ENCODE measurements at places on chromosomes 16 and 17.

GRCh38 chr16:57256601-57257395 is 11.7 kb downstream of the ARL2BP start:
- no peak for DNase-seq

- DNase-seq = no peak
Measured at GRCh38 chr16:10332241-10332640, 53.6 kb upstream of the ATF7IP2 start.

DNA sequence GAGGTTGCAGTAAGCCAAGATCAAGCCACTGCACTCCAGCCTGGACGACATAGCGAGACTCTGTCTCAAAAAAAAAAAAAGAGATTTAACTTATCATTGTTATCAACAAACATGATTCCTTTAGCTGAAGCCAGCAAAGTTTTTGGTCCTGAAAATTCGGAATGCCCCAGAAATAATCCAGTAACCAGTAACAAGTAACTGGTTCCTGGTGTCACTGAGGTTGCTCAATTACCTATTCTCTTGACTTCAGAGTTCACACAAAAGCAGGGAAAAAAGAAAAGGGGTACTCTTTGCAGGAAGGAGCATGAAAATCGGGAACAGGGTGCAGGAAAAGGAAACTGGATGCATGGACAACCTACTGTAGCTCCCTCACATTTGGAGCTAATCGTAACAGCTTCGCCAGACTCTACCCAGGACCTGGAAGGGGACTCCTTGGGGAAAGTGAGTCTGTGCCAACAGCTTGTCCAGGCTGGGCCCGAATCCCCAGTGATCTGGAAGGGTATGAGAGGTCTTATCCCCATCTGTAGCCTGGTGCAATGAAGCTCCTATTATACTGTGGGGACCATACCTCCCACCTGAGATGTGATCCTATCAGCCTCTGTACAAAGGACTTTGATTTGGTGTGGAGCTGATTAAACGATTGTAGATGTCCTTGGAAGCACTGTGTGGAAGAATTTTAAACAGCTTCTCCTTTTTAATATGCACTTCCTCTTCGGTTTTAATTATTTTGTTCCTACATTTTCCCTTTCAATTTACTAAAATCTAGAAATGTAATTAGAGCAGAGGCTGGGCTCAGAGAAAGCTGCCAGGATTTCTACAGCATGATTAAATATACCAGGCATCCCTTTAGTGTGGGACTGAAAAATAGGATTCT is 3.4 kb upstream of the SPOP start:
- no peak for DNase-seq

GRCh38 chr16:1137604-1138003 is 15.3 kb upstream of the CACNA1H start:
- DNase-seq = no peak

DNA sequence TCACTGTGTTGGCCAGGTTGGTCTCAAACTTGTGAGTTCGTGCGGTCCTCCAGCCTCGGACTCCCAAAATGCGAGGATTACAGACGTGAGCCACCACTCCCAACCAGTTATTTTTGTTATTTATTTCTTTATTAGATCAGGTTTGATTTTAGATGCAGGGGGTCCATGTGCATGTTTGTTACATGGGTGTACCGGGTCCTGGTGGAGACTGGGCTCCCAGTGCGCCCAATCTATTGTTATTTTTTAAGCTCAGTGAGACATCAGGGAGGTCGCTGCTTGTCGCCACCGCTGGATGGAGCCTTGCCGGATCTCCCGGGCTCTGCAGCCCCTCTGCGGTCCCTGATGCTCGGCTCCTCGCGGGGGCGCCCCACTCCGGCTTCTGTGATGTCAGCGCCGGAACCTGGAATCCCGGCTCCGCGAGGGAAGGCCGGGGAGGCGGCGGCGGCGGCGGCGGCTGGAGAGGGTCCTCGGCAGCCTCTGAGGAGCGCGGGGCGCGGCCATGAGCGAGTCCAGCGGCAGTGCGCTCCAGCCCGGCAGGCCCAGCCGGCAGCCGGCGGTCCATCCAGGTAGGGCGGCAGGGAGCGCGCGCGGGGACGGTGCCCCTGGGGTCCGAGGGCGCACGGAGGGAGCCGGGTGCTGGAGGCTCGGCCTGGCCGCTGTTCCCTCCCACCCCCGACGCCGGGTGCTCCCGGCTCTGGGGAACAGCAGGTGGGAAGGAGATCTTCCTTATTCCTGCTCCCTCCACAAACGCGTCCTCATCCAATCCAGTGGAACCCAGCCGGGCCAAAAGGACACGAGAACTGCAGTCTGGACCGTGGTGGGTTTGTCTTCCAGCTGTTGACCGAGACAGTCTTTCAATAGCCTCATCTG is at the start of gene TMC7:
Gene TMC7 (plus strand): TSS at position 370 of the 870 bp plus-strand sequence. CDS start 130 bp downstream, at position 500.
- DNase-seq = peak; percentile 84

DNA sequence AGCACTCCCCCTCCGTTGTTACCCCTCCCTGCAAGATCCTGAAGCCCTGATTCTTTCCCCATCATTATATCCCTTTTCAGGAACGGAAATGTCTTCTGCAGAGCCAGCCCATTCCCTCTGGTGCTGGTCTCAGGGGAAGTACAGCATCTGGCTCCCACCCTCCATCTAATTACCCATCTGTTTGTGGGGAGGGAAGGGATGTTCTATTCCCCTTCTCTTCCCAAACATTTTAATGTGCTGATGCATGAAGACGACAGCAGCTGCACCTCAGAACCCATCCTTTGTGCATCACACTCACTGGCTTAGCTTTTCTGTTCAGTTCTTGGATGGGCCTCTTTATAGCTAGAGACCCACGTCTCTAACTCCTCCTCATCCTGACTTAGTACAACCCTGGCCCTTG is 367.2 kb downstream of the CDH13 start:
- no peak for DNase-seq

DNA sequence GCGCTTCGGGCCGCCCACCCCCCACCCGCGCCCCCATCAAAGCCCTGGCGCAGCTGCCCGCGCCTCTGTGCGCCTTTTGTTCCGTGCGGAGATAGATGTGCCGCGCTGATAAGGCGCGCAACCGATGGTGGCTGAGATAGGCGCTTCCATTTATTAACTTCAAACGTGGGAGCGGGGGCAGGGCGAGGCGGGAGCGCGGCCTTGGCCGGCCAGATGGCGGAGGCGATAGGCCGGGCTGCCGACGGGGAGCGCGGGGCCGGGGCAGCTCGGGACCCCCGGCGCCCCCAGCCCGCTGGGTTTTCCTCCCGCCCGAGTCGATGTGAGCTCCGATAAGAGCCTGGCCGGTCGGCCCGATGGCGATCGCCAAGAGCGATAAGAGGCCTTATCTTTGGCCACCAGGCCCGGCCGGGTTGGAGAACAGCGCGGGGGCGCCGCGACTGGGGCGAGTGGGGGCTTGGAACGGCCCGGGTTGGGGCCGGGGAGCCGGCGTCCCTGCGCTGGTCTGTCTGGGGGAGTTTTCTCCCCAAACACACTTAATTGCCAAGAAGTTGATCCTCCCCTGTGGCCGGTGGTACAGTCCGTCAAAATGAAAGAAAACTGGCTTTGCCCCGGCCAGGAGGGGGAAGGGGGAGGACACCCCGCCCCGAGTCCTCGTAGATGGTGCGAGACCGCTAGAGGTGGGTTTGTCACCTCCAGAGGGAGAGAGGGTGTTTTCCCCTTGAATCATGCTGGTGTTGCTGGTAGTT is 2.7 kb downstream of the ZFPM1 start:
- DNase-seq = no peak

GRCh38 chr17:74433421-74434121 is 1.7 kb downstream of the GPRC5C start:
- DNase-seq = no peak

Measured in left forelimb (tissue), 1 donor.